Ammon's horn (tissue), 1 donor: ENCODE measurements at places on chromosomes 13 and 19.

DNA sequence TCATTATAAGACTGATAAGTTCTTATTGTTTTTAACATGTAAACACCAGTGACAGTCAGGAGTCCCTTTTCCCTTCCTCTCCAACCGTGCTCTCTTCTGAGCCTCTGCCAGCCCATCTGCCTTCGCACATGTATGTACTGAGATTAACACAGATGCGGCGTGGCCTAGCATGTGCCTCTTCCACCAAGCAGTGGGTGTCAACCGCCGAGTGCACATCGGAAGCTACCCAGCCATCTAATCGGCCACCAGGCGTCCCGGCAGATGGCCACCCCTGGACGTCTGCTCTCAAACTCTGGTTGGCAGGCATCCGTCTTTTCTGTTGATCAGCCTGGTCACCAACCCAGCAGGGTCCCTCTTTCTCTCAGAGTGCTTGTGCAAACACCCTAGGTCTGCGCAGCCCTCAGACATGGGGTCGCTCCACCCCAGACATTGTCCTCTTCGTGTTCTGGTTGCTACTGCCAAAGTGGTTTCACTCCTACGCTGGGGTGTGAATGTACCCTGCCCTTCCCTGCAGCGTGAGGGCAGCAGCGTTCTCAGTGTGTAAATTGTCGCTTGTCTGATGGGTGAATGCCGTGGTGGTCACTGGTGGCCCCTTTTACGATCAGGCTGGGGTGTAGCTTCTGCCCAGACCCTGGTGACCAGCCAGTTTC is 57.7 kb upstream of the LDLR start:
- no peak for DNase-seq

- DNase-seq = no peak
Measured at GRCh38 chr13:28467034-28467433, 27.9 kb downstream of the FLT1 start.

DNA sequence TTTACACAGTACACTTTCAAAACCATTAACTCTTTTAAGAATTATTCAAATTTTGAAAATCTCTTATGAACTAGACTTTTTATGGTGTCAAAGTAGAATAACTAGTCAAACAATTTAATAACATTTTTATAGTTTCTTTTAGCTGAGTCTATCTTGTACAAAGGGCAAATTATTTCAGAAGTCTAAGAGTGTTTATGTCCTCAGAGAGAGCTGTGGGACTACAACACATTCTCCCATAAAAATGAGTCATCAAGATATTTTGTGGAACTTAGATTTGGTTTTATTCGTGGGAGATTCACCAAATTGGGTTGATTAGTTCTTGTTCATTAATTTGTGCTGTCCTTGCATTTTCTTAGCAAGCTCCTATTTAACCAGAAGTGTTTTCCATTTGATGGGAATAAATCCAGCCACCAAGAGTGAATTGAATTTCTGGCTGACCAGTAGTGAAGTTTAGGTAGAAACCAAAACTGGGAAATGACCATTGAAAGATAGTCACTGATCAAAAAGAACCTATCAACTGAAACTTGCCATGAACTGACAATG is 291.0 kb downstream of the DLEU7 start:
- no peak for DNase-seq

- DNase-seq = no peak
Measured at GRCh38 chr19:30854661-30855060, 482.5 kb downstream of the ZNF536 start.

- no peak for DNase-seq
Measured at GRCh38 chr13:33740134-33740538, 77.8 kb upstream of the RFC3 start.

GRCh38 chr13:71046360-71047079 is 820.5 kb downstream of the DACH1 start:
- no peak for DNase-seq

DNA sequence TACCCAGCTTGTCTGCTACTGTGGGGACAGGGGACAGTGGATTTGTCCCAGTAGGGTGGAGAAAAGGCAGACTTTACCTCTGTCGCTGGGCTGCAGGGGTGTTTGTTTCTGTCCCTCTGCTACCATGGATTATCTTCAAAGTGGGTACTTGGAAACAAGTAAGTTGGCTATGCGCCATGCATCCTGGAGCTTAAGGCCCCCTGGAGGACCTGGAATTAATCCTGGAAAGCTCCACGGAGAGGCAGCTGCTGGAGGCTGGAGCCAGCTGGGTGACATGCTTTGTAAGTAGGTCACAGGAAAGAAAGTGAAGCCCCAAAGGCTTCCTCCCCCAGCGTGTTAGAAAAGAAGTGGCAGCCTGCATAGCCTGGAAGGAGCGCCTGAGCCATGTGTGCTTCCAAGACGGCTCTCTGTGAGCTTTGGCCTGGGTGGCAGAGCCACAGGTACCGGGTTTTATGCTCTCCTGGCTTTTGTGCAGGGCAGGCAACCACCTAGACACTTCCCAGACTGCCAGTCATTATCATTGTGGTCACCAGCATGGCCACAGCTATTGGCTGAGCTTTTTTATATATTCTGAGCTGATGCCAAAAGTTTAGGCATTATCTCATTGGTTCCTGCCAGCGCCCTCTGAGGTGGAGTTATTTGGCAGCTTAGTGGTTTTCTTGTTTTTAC is 9.5 kb downstream of the B3GLCT start:
- peak; percentile 60 for DNase-seq

DNA sequence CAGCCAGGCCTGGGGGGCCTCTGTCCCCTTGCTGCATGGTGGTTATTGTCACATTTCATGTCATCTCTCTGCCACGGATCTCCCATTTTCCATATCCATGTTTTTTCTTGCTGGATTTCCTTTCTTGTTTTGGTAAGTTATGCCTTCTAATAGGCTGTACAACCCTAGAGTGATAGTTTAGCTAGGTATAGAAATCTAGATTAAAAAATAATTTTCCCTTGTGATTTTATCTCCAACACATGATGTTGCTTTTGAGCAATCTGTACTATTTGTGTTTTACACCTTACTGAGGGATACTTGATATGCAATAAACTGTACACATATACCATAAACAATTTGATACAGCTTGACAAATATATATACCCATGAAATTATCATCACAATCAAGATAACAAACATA is 17.0 kb downstream of the SOX1 start:
- DNase-seq = no peak

- no peak for DNase-seq
Measured at GRCh38 chr19:40559394-40559793, 17.3 kb upstream of the SHKBP1 start.

GRCh38 chr19:12918253-12918652 is 840 bp downstream of the SYCE2 start:
- no peak for DNase-seq

DNA sequence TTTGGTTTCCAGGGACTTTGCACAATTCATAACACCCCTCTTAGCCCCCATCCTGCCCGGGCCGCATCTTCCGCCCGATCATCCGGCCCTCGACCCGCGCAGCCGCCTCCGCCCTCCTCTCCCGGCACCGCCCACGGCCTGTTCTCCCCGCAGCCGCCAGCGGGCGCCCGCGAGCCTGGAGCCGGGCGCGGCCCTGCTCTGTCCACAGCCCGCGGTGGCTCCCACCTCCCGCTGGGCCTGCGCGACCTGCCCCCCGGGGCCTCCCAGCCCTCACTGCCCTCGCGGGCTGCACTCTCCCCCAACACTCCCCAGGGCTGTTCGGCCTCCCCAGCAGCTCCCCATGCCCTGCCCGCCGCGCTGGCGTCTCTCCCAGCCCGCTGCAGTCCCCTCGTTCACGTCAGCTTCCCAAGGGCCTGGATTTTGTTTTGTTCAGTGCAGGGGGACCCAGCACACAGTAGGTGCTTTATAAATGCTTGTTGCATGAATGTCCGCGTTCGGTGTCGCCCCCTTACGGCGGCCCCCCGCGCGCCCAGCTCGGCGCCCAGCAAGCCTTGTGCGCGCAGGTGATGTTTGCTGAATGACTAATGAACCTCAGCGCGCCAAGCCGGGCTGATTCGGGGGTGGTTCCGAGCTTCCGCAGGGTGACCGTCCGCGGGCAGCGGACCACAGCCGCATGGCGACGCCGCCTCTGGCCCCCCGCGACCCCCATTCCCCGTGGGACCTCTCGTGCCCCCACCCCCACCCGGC is 4.6 kb upstream of the APC2 start:
- DNase-seq = peak; percentile 70

GRCh38 chr19:47762615-47763308 is 15.7 kb upstream of the SELENOW start:
- DNase-seq = no peak

GRCh38 chr13:114177245-114178010 is 1.6 kb upstream of the CFAP97D2 start:
- DNase-seq = no peak

- no peak for DNase-seq
Measured at GRCh38 chr13:20142927-20143480, 17.8 kb downstream of the GJA3 start.

GRCh38 chr19:27955485-27956480 is 1257.2 kb downstream of the UQCRFS1 start:
- no peak for DNase-seq

GRCh38 chr19:48633148-48634035 is 3.8 kb downstream of the DBP start:
- DNase-seq = no peak

DNA sequence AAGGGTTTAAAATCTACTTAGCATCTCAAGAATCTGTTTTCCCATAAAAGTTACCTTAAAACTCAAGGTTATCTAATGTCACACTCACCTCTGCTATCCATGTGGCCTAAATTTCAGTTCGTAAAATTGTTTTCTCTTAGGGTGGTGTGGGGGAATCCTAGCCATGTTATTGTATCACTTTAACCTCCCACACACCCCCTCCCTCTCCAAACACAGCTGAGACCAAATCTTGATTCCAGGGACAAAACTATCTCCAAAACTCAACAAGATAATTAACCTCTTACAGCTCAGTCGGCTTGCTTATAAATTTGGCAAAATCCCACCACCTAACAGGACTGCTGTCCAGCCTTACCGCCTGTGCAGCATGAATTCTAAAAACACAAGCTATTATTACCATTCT is 3.8 kb downstream of the CARS2 start:
- DNase-seq = no peak

GRCh38 chr13:41426047-41426446 is 31.3 kb upstream of the RGCC start:
- DNase-seq = no peak

DNA sequence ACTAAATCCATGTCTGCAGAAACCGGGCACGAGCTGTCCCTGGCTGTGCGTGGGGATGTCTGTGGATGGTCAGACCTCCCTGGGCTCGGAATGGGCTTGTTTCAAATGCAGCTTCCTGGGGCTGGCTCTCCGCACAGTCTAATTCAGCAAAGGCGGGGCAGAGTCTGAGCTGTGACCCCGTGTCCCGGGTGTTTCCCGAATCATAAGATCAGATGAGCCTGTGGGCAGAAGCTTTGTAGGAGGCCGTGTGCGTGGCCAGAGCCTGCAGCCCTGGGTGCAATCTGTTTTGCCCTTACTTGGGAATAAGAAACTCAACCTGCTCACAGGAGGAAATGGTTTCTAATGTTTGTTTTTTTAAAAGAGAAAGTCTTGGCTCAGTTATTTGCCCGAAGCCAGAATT is 13.9 kb upstream of the GNA11 start:
- no peak for DNase-seq

DNA sequence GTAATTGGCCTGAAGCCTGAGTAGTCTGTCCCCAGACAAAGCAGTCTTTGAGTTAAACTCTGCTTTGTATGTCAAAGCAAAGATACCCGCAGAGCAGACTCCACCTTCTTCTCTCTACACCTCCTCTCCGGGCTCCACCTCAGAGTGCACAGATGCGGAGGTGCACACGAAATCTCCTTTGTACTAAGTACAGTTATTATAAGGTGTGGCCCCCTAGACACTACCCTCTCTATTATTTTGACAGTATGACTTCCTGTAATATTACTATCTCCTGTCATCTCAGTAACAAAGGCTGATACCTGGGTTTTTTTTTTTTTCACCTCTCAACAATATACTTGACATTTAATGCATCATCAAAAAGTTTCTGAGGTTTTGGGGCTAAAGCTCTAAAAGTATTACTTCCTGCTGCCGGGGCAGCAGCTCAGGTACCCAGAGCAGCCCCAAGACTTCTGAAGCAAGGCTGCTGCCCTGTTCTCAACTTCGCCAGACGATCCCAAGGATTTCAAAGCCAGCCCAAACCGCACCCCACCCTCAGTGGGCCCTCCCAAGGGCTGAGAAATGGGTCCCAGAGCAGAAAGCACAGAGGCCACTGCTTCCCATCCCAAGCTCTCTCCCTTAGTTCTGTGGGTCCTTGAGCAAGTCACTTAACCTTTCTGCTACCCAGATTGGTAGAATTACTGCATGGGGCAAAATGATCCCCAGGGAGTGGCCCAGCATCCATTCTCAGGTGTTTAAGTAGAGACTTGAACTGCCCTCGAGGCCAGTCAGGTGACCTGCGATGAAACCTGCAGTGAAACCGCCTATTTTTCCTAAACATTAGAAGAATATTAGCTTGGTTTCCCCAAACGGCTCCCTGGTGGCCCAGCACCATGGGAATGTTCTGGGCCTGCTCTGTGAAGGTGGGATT is 180.6 kb downstream of the FOXO1 start:
- DNase-seq = no peak

DNA sequence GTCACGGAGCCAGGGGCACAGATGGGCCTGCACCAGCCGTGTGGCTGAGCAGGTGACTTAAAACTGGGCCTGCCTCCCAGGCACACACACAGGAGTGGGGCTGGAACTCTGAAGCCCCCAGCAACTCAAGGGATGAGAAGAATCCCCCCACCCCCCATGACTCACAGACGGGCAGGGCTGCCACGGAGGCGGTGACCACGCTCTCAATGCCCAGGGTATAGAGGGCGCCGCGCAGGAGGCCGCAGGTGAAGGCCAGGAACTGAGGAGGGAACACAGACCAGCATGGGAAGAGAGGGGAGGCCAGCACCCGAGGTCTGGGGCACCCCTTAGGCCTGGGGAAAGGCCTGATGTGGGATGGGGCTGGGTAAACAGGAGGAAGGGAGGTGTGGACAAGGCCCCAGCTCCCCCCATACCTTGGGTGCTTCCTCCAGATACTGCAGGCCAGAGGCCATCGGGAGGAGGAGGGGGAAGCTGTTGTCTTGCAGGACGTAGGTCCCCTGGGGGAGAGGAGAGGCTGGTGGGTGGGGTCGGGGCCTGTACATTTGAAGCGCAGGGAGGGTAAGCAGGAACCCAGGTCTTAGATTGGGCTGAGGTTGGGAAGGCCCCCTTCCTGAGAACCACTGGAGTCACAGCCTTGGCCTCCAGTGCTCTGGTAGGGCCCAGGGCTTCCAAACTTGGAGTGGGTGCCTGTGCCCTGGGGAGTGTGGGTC is 3.1 kb upstream of the NKPD1 start:
- no peak for DNase-seq

- DNase-seq = peak; percentile 31
Measured at GRCh38 chr13:97225533-97225932, 3.4 kb downstream of the MBNL2 start.

- DNase-seq = no peak
Measured at GRCh38 chr19:30169196-30169900, 202.8 kb upstream of the ZNF536 start.

- DNase-seq = no peak
Measured at GRCh38 chr13:51006067-51006845, 96.7 kb downstream of the RNASEH2B start.

DNA sequence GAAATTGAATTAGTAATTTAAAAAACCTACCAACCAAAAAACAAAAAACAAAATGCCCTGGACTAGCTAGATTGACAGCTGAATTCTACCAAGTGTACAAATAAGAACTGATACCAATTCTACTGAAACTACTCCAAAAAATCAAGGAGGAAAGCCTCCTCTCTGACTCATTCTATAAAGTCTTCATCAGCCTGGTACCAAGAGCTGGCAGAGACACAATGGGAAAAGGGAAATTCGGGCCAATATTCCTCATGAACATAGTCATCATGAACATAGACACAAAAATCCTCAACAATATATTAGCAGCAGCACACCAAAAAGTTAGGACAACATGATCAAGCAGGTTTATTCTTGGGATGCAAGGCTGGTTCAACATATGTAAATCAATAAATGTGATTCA is 2667.7 kb upstream of the PCDH20 start:
- no peak for DNase-seq
